AG04449 (cell line): ENCODE measurements at places on chromosomes 6 and 20.

DNA sequence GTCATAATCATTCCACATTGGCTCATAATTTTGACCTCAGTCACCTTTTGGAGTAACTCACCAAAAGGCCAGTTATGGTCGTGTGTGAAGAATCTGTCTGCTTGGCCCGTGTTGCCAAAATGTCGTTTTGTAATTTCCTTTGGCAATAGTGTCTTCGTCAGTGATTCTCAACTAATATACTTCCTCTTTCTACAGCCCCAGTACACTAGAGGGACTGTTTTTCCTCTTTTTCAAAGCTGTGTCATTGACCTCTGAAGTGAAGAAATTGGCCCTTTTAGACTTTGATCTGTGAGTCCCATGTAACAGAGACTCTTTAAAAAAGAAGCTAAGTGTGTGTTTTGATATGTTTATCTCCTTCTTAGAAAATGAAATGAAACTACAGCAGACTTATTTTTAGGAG, 5.2 kb downstream of the FOXO3 start:
- DNase-seq: no peak

GRCh38 chr6:49556429-49556837, 6.0 kb downstream of the C6orf141 start:
- no peak for DNase-seq

- DNase-seq: no peak
Measured at GRCh38 chr20:32479697-32480171, 105.4 kb downstream of the NOL4L start.

GRCh38 chr6:13733178-13733887, 21.7 kb upstream of the RANBP9 start:
- DNase-seq: peak; percentile 64

DNA sequence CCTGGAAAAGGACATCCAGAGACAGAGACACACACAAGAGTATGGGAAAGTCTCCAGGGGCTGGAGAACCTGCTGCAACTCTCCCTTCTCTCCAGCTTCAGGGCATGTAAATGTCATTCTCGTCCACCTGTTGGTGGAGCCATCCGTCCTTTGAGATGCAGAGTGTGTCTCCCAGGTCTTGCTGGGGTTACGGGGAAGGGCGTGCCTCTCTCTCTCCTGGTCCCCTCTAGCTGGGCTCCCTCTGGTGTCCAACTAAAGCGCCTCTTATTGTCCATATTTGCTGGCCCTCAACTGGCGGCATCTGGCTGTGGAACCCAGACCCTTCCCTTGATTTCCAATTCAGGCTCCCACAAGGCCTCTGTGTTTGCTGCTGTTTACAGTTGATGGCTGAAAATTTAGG, 244.1 kb downstream of the BMP7 start:
- DNase-seq: no peak

DNA sequence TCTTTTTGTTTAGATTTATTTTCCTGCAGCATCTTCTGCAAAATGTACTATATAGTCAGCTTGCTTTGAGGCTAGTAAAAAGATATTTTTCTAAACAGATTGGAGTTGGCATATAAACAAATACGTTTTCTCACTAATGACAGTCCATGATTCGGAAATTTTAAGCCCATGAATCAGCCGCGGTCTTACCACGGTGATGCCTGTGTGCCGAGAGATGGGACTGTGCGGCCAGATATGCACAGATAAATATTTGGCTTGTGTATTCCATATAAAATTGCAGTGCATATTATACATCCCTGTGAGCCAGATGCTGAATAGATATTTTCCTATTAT, 3.2 kb downstream of the FOXC1 start:
- DNase-seq: no peak

GRCh38 chr6:87766211-87766610, 64.2 kb upstream of the AKIRIN2 start:
- DNase-seq: no peak

GRCh38 chr6:137213813-137214212, 5.4 kb downstream of the IFNGR1 start:
- DNase-seq: no peak

- no peak for DNase-seq
Measured at GRCh38 chr6:24522228-24523176, 27.7 kb downstream of the ALDH5A1 start.

- DNase-seq: no peak
Measured at GRCh38 chr6:25701807-25702206, 49.8 kb downstream of the SCGN start.

DNA sequence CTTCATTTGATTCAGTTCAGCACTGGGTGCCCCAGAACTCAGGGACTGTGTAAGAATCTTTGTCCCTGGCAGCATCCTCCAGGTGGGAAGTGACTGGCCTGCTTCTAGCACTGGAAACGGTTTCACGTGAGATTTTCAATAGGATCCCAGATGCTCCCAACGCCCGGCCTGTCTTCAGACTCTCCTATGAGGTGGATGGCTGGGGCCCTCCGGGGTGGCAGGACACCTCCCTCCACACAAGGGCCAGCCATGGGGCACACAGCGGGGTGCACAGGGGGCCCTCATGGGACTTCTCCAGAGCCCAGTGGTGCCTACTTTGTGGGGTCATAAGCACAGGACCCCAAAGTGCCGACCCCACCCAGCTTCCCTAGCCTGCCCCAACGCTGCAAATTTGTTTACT, 72.8 kb downstream of the SMOC2 start:
- no peak for DNase-seq

- peak; percentile 51 for DNase-seq
Measured at GRCh38 chr6:168032005-168032760, 34.7 kb downstream of the KIF25 start.

GRCh38 chr6:31202259-31203166, 32.0 kb upstream of the POU5F1 start:
- DNase-seq: no peak

DNA sequence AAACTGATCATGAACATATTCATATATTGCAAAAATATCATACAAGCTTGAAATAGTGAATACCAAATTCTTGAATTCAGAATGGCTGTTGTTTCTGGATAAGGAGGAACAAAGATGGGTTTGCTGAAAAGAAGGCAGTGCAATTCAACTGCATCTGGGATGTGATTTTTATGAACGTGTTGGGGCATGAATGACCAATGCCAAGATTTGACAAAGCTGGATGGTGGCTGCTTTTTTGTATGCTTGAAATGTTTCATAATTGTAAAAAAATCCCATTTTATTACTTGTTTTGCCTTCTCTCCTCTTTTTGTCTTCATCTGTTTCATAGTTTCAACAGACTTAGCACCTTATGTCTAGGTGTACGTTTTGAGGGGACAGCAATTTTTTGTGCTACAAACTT, 36.8 kb upstream of the BCAS1 start:
- no peak for DNase-seq

- DNase-seq: no peak
Measured at GRCh38 chr6:42702200-42702599, 20.2 kb downstream of the PRPH2 start.

GRCh38 chr6:144134737-144135136, 15.6 kb upstream of the STX11 start:
- DNase-seq: no peak

- DNase-seq: no peak
Measured at GRCh38 chr6:134389658-134390057, 71.7 kb upstream of the SGK1 start.

DNA sequence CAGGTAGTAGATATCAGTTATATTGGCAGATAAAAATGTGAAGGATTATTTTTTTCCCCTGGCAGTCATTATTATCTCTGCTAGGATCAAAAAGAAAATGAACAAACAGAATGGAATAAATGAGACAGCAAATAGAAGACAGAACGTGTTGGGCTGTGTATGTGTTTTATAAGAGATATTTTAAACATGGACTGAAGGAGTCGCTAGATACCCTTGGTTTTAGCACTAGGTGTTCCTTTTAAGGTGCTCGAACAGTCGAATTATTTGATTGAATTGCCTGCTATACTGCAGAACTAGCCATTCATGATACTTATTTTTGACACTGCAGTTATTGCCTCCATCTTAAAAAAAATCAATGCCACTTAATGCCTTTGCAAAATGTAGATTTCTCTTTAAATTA, 3.7 kb downstream of the GRIK2 start:
- DNase-seq: no peak

GRCh38 chr20:53739799-53740785, 146.5 kb upstream of the ZNF217 start:
- DNase-seq: no peak

DNA sequence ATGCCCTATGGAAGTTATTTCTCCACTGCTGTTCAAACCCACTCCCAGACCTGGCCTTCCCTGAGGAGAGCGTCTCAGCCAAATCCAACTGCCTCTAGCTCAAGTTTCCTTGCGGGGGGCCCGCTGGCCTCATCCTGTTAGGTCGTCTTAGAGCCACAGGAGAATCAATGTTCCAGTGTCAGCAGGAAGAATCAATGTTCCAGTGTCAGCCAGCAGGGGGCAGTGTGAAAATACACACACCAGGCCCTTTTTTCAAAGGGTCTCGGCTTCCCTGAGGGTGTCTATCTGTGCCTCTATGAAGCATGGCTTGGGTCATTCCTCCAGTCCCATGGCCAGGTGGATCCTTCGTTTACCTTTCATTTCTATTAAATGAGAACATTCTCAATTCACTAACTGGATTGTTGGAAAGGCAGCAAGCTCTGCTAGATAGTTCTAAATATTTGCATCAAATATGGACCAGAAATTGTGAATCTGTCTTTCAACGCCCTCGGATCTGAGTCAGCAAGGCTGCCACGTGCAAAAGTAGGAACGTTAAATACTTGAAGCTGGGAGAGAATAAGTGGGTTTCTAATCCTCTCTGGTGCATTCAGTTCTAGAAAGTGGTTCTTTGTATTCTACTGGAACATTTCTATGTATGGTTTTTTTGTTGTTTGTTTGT, 19.2 kb downstream of the PRND start:
- no peak for DNase-seq

- no peak for DNase-seq
Measured at GRCh38 chr6:169927711-169928110, 176.3 kb downstream of the ERMARD start.

DNA sequence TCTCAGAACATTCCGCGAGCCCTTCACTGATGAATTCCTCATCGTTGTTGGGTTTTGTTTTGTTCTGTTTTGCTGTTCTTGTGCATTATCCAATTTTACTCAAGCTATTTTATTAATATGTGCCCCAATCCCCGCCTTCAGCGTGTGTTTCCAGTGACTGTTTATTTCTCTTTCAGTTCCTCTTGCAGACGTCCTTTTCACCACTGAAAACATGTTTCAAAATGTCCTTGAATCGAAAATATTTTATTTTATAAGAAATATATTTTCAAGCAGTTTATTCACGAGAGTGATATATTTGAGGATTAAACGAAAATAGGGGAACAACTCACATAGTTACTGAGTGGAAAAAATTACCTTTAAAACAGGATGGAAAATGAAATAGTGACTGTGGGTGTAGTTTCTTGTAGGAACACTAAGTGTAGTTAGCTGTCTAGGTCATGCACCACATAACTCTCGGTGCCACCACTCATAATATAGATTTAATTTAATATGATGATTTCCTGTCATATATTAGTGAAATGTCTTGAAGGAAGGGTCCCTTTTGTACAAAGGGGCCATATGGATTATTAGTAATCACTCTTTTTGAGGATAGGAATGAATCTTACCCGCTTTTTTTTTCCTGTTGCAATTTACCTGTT, 45.3 kb upstream of the HDDC2 start:
- DNase-seq: no peak

- no peak for DNase-seq
Measured at GRCh38 chr6:47535316-47536225, 58.0 kb downstream of the CD2AP start.

- DNase-seq: no peak
Measured at GRCh38 chr6:170063431-170063830, 227.4 kb downstream of the DLL1 start.

GRCh38 chr6:925656-926213, 232.8 kb upstream of the EXOC2 start:
- DNase-seq: no peak

DNA sequence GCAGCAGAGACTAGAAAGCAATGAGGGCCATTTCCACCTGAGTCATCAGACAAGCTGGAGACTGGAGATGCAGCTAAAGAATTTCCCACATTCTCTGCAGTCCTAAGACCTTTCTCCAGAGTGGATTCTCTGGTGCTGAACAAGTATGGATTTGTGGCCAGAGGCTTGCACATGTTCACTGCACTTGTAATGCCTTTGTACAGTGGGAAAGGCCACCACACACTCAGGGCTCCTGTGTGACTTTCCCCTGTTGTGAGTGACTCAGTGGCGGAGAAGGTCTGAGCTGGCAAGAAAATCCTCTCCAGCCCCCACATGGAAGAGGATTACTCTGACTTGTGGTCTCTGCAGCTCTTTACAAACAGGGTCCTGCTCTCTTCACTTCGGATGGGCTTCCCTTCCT, 192.3 kb downstream of the C6orf118 start:
- DNase-seq: no peak

- no peak for DNase-seq
Measured at GRCh38 chr20:49480236-49480635, 2.2 kb downstream of the KCNB1 start.

DNA sequence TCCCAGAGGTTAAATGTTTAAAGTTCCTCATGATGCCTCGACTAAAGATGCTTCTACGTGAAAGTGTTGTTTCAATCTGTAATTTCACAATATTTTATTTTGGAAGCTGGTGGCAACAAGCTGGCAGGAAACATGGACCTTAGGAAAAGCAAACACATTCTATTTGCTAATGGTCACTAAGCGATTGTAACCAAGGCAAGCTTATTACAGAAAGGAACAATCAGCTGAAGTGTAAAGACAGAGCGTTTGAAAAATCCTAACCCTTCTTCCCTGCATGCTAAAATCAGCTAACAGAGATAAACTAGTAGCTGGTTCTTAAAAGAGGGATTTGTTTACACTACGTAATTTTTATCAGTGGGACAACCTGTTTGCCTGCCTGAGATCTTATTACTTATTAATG, 50.0 kb downstream of the IL20RA start:
- DNase-seq: no peak

GRCh38 chr20:12358655-12359009, 440.9 kb downstream of the BTBD3 start:
- no peak for DNase-seq

DNA sequence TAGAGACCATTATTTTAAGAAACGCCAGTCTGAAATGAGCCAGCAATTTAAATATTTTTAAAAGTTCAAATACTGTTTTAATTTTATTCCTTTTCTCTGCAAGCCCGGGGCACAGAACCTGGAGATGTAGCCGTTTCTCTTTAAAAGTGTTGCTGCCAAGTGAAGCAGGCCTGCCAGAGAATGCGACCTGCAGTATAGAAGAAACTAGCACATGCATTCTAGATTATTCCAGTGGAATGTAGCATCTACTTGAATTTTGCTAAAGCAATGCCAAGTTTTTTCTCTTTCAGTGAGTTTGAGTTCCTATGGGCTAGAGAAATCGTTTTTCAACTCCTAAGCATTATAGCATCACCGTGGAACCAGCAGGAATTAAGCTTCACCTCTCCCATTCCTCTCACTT, 101.3 kb downstream of the QRSL1 start:
- no peak for DNase-seq

- no peak for DNase-seq
Measured at GRCh38 chr20:46179862-46180261, 61.7 kb downstream of the CD40 start.
